ENCODE measurements at places on chromosomes 16 and 17.

DNA sequence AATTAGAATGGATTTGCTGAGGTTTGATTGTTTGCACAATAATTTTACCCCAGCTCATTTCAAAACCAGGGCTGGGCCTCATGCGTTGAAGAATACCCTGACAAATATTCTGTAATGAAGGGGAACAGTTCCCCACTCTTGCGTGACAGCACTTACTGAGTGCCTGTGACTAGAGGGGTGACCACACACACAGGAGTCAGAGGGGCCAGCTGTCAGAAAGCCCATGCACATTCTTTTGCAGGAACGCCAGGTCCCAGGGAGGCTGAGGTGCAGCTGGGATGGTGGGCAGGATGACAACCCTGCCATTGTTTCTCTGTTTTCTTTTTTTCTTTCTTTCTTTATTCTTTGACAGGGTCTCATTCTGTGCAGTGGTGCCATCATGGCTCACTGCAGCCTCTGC is 44.6 kb downstream of the SMPD3 start:
- no peak for DNase-seq

GRCh38 chr16:6558126-6558525 is 774.5 kb upstream of the RBFOX1 start:
- no peak for DNase-seq

DNA sequence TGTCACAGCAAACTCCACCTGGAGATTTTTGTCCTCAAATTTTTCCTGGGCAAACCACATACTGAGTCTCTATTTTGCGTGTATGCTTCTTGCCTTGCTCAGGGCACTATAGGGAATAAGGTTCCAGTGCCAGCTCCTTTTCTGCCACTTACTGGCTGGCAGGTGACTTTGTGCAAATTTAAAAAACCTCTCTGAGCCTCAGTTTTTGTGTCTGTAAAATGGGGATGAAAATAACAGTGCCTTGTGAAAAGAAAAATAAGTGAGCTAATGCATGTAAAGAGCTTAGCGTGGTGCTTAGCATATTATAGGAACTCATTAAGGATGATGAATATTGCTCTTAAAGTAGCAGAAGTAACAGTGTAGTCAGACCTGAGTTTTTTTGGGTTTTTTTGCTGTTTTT is 19.9 kb downstream of the CLEC19A start:
- no peak for DNase-seq

DNA sequence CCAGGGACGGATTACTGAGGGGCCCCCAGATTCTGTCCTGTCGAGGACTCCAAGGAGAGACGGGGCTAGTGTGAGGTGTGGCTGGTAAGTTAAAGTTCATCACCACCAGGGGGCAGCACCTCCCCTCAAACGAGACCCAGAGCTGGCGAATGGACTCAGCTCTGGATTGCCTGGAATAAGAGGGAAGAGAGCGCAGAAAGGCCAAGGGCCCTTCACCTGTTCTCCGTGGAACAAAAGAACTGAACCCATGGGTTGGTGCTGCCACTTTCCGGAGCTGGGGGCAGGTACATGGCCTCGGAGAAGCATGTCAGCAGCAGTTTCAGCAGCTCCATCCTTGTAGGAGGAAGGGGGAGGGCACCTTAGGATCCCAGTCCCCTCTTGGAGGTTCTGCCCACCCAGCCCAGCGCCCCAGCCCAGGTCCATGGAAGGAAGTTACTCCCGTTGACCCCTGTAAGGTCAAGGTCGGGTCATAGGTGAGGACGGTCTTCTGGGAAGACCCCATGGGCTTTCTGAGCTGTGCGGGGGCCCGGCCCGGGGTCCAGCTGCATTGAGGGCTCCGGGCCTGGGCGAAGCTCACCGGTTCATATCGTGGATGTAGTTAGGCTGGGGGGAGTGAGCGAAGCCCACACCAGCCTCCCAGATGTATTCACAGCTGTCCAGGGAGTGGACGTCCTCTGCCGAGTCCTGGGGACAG is 10.8 kb downstream of the HID1 start:
- DNase-seq: peak; percentile 84

DNA sequence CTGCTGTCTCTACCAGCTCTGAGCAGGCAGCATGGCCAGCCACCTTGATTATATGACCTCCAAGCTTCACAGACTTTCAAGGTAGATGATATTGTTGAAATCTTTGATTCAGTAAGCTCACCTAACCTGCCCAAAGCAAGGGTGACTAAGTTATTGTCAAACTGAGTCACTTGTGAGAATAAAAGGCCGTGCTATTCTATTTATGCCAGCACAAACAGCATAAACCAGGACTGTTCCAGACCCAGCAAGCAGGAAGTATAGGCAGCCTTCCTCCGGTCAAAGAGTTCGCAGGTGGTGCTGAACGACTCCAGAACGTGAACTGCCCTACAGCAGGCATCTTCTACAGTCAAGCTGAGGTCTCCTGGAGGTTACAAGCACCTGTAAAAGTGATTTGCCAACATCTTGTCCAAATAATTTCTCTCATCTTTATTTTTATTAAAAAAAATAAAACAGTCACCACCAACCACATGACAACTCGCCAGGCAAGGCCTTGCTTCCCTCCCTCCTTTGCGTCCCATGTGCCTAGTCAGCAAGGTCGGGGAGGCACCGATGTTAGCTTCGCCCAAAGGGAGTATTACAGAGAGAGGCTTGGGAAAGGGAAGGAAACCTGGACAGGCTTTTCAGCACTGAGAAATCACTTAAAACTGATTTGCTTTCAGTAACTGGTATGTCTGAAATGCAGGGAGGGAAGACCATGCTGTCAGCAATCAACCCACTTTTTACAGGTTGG is 10.8 kb downstream of the ARL2BP start:
- no peak for DNase-seq

- DNase-seq: no peak
Observed at GRCh38 chr16:53756275-53756996, 52.5 kb downstream of the FTO start.

- no peak for DNase-seq
Observed at GRCh38 chr16:29025218-29025617, 40.4 kb downstream of the LAT start.

- DNase-seq: no peak
Observed at GRCh38 chr16:65688301-65688700, 566.4 kb upstream of the CDH11 start.

Measured in activated CD4-positive, CD25-positive, alpha-beta regulatory T cell (primary cell).